NCI-H2029 treated with DMSO at 0.1 percent for 48 hours (cell line): ENCODE measurements at places on chromosomes 4 and X.

GRCh38 chrX:31459361-31459760, 387.5 kb upstream of the FTHL17 start:
- DNase-seq: no peak

GRCh38 chr4:53151489-53151788, 214.4 kb downstream of the SCFD2 start:
- no peak for DNase-seq

DNA sequence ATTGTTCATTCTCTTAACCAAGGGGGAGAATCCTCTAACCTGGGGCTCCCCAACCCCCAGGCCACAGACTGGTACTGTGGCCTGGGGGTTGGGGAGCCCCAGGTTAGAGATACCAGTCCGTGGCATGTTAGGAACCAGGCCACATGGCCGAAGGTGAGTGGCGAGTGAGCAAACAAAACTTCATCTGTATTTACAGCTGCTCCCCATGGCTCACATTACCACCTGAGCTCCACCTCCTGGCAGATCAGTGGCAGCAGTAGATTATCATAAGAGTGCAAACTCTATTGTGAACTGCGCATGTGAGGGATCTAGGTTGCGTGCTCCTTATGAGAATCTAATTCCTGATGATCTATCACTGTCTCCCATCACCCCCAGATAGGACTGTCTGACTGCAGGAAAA, 957.2 kb upstream of the PRKX start:
- DNase-seq: no peak

- DNase-seq: no peak
These were observed 29.5 kb downstream of the CXXC4 start for GRCh38 chr4:104465201-104465600.

DNA sequence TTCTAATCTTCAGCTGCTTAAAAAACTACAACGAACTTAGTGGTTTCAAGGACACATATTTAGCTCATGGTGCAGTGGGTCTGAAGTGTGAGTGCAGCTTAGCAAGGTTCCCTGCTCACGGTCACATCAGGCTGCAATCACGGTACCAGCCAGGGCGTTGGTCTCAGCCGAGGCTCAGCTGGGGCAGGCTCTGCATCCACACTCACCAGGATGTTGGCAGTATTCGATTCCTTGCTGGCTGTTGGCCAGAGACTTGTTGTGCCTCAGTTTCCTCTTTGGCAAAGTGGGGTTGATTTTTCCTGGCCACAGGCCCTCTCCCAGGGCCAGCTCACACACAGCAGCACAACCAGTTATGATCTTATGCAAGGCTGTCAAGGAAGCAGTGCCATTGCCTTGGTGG, 61.8 kb downstream of the TRMT44 start:
- no peak for DNase-seq

- DNase-seq: no peak
These were observed 3.6 kb upstream of the LEF1 start for GRCh38 chr4:108172231-108172752.

GRCh38 chr4:155657169-155657568, 9.5 kb upstream of the GUCY1A1 start:
- DNase-seq: no peak
